Panc1 (cell line): ENCODE measurements at places on chromosomes 5 and 9. TPM values are rescaled to one million over a fixed set of nuclear protein-coding genes. Genes with fewer than 3 reads are reported as not detected.

GRCh38 chr5:159073026-159073425, 26.7 kb downstream of the EBF1 start:
- no peak for DNase-seq

The RANBP3L gene
- total RNA-seq: 0.28 TPM

GRCh38 chr5:72076621-72077300, 30.5 kb upstream of the MAP1B start:
- no peak for DNase-seq

The ANKRD31 gene
- not detected for total RNA-seq

DNA sequence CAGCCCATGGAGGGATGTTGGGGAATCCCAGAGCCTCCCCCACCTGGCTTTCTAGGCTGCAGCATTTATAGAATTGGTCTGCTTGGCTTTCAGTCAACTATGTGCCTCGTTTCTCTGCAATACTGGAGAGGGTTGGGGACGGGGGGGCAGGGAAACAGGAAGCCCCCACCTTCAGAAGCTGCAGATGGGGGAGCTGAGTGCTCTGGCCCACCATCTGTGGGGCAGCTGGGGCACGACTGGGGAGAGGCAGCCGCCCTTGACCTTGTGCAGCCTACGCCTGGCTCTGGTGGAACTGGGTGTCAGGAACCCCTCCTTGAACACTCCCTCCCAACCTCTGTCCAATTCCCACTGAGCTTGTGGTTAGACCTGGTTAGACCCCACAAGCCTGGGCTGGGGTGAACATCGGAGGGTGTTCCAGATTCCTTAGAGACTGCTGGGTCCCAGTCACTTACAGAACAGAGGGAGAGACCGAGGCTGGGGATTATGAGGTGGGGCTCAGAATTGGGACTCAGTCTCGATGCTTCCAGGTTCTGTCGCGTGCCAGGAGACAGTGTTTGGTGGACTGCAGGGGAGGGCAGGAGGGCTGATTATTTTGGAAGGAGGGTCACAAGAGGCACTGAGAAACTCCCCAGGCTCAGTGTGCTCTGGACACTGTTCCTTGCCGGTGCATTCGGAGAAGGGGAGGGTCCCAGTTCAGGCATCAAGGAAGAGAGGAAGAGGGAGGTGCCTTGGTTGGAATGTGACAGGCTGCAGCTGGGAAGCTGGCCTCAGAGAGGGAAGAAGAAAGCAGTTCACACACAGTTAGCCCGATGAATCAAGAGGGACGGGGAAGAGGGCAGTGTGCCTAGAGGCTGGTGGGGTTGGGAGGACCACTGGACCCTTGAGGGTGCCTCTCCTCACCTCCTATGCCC, 25.6 kb downstream of the COL27A1 start:
- DNase-seq: no peak

The MYOZ3 gene
- total RNA-seq: 1.7 TPM
